ENCODE measurements at places on chromosomes 5 and 9.
A peak's percentile ranks its signal among the peaks of the same experiment; 100 is the strongest.

DNA sequence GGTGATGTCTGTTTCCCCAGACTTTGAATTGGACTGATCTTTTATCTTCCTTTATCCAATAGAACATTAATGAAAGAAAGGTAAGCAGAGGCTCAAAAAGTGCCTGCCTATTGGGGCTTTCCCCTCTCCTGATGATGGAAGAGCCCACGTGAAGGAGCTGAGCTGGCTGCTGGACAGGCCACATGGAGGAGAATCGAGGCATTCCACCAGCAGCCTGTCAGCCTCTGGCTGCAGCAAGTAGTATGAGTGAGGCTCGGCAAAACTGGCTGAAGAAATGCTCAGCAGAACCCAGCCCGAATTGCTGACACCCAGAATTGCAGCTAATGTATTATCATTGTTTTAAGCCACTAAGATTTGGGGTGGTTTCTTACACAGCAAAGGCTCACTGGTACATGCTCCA is 66.5 kb upstream of the STC2 start:
- H3K36me3 ChIP-seq: no peaks in the 10 kb centered on the region
- no peak for DNase-seq
- H3K4me1 ChIP-seq: no peaks in the 10 kb centered on the region
- H3K27ac ChIP-seq: no peak overlapping the region

- peak overlapping the region; percentile 65 for H3K4me3 ChIP-seq
- no peak overlapping the region for H3K27ac ChIP-seq
- peaks cover 20% of the 10 kb centered on the region for H3K36me3 ChIP-seq
Measured at GRCh38 chr9:98121058-98121457, 2.0 kb upstream of the TRIM14 start.

- H3K36me3 ChIP-seq: peaks cover 4% of the 10 kb centered on the region
- peaks cover 21% of the 10 kb centered on the region for H3K4me1 ChIP-seq
- H3K27me3 ChIP-seq: no peaks in the 10 kb centered on the region
- no peak overlapping the region for H3K27ac ChIP-seq
- peak; percentile 7 for DNase-seq
- H3K4me3 ChIP-seq: no peak overlapping the region
Measured at GRCh38 chr5:131224387-131225201, 39.3 kb upstream of the CDC42SE2 start.

GRCh38 chr9:123389070-123389469 is 33.1 kb downstream of the CRB2 start:
- no peaks in the 10 kb centered on the region for H3K36me3 ChIP-seq
- no peak for DNase-seq
- H3K4me1 ChIP-seq: no peaks in the 10 kb centered on the region
- no peaks in the 10 kb centered on the region for H3K27me3 ChIP-seq

GRCh38 chr9:123127512-123128075 is 94.1 kb downstream of the GPR21 start:
- no peak overlapping the region for H3K4me3 ChIP-seq
- peaks cover 2% of the 10 kb centered on the region for H3K36me3 ChIP-seq
- H3K4me1 ChIP-seq: no peaks in the 10 kb centered on the region

DNA sequence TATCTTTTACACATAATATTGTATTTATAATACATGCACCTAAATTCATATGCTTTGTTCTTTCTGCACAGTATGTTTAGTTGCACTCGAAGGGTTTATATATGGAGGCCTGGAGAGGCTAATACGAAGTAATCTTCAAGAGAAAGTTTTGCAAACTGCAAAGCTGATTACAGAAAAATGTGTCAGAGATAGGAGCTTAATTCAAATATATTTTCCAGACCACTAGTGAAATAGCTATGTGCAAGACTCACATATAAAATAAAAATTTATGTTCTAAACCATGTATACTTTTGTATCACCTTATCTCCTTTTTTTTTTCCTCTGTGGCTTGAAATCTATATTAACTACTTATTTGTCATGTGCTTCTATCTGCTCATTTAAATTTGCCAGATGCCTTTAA is 313.8 kb downstream of the EFNA5 start:
- H3K4me3 ChIP-seq: no peak overlapping the region
- no peaks in the 10 kb centered on the region for H3K4me1 ChIP-seq
- H3K36me3 ChIP-seq: no peaks in the 10 kb centered on the region
- DNase-seq: no peak
- H3K27me3 ChIP-seq: no peaks in the 10 kb centered on the region
